ENCODE measurements at places on chromosomes 7 and 10. TPM values are rescaled to one million over a fixed set of nuclear protein-coding genes. Genes with fewer than 3 reads are reported as not detected.

Gene MYO3A
- 0.59 TPM for polyA plus RNA-seq

Gene PDGFA
- polyA plus RNA-seq: 31.9 TPM

Gene TRAPPC14
- 13.0 TPM for polyA plus RNA-seq

Gene GPR22
- 0.11 TPM for polyA plus RNA-seq

GRCh38 chr7:71752171-71752935 lies 620.4 kb downstream of the GALNT17 start:
- DNase-seq: no peak

GRCh38 chr10:42783181-42783549 lies 570 bp downstream of the BMS1 start:
- no peak for DNase-seq

DNA sequence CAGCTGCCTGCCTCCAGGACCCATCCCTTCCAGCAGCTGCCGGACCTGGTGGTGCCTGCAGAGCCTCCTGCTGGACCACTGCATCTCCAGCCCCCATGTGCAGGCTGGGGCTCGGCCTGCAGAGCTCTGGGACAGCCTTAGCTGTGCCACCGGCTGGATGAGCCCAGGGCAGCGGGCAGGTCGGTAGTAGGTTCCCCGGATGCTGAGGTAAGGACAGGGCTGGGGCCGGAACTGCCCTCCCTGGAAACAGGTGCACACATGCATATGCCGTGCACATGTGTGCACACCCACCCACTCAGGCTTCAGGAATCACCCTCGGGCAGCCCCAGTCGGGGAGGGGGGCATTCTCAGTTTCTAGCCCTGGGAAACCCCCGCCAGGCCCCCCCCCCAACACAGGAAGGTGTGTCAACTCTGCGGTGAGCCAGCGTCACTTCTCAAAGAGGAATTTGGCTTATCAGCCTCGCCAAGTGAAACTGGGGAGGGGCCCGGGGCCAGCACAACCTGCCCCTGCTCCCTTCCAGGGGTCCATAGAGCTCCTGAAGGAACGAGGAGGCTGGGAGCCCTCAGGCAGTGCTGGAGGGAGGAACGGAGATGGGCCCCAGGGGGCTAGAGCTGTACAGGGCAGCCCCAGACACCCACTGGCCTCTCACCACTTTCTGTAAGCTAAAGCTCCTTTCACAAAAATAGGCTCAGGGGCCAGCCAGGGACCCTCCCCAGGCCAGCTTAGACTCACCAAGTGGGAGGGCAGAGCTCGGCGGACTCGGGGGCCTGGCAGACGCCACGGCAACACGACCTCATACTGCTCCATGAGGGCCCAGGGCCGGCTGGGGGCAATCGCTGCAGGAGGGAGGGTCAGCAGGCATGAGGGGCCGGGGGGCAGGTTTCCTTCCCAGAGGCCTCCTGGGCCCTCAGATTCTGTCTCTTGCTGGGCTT lies 1.7 kb downstream of the ADAM8 start:
- no peak for DNase-seq

- DNase-seq: no peak
Observed at GRCh38 chr7:98930921-98931320, 52.6 kb downstream of the TRRAP start.

Gene ARHGAP19
- 10.5 TPM for polyA plus RNA-seq

Gene RAB11FIP2
- 20.0 TPM for polyA plus RNA-seq

GRCh38 chr10:95304463-95304862 lies 13.7 kb upstream of the PDLIM1 start:
- DNase-seq: no peak

DNA sequence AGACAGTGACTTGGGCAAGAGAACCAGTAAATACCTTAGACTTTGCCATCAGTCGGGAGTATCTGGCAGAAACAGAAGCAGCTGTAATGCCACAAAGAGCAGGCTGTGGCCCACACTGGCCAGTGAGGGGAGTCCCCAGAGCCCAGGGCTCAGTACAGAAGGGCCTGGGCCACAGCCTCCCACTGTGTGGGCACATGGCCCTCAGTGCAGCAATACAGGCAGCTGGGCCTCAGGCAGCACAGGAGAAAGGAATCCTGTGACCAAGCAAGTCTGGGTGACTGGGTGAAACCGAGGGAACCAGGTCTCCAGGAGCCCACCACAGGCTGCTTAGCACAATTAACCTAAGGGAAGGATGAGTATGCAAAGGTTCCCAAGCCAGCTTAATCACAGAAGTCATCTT lies 14.0 kb downstream of the WDR91 start:
- no peak for DNase-seq

GRCh38 chr10:78806681-78807221 lies 262.0 kb upstream of the ZMIZ1 start:
- DNase-seq: no peak

Gene CALD1
- polyA plus RNA-seq: 98.8 TPM

Gene TMEM229A
- polyA plus RNA-seq: not detected

- no peak for DNase-seq
Observed at GRCh38 chr7:157431173-157431950, 94.6 kb downstream of the DNAJB6 start.

Gene FAM25G
- not detected for polyA plus RNA-seq

DNA sequence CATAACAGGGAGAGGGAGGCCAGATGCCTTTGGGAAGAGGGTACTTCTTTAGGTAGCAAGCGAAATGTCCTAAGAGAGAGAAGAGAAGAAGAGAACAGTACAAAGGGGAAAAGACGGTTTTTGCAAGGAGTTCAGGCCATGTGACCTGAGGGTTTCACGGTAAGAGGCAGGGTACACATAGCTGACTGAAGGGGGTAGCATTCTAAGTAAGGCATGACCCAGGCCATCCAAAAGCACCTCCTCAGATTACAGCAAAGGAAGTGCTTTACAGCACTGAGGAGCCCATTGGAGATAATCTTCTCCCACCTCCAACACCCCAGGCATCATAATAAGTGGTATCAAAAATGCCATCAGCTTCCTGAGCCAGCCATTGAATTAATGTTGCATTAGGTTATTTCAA lies 258.2 kb upstream of the NPY start:
- no peak for DNase-seq

GRCh38 chr7:7732621-7733281 lies 14.3 kb upstream of the RPA3 start:
- peak; percentile 46 for DNase-seq

- no peak for DNase-seq
Observed at GRCh38 chr10:59812519-59813122, 59.4 kb upstream of the MRLN start.

GRCh38 chr10:91126471-91126870 lies 94.0 kb upstream of the PCGF5 start:
- DNase-seq: no peak

GRCh38 chr7:128666200-128666599 lies 5.9 kb upstream of the GARIN1A start:
- no peak for DNase-seq

Gene SYCE1
- polyA plus RNA-seq: 0.59 TPM

Gene C1GALT1
- polyA plus RNA-seq: 15.4 TPM

Gene CLRN3
- polyA plus RNA-seq: not detected

Gene FLNC
- 642 TPM for polyA plus RNA-seq

Gene FAM180A
- 0.10 TPM for polyA plus RNA-seq

DNA sequence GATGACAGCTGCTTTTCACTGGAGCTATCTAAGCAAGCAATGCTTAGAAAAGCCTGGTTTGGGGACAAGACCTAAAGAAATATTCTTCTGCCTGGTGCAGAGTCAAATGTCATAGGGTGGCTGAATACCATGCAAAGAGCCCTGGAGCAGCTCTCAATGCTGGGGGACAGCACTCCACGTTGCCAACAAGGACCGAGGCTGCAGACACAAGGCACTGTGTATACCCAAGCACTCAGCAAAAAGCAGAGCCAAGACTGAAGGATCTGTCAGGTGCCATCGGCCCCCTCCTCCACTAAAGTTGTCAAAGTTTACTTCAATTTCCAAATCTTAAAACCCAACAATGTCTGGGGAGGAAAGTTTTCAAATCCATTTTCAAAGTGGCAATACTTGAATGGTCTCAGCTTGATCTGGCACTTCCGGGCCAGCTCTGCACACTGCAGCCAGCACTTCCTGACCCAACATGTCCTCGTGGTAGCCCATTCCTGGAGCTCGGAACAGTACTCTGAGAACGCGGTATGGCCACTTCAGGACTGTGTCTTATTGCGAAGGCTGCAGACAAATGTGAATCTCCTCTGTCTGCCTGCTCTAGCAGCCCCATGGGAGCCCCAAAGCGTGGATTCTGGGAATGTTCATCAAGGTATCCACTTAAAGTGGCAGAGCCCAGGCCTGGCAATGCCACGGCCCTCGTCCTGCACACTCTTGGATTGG lies 191.8 kb downstream of the TNS3 start:
- DNase-seq: no peak

GRCh38 chr7:46603296-46603752 lies 682.3 kb upstream of the IGFBP3 start:
- DNase-seq: no peak

DNA sequence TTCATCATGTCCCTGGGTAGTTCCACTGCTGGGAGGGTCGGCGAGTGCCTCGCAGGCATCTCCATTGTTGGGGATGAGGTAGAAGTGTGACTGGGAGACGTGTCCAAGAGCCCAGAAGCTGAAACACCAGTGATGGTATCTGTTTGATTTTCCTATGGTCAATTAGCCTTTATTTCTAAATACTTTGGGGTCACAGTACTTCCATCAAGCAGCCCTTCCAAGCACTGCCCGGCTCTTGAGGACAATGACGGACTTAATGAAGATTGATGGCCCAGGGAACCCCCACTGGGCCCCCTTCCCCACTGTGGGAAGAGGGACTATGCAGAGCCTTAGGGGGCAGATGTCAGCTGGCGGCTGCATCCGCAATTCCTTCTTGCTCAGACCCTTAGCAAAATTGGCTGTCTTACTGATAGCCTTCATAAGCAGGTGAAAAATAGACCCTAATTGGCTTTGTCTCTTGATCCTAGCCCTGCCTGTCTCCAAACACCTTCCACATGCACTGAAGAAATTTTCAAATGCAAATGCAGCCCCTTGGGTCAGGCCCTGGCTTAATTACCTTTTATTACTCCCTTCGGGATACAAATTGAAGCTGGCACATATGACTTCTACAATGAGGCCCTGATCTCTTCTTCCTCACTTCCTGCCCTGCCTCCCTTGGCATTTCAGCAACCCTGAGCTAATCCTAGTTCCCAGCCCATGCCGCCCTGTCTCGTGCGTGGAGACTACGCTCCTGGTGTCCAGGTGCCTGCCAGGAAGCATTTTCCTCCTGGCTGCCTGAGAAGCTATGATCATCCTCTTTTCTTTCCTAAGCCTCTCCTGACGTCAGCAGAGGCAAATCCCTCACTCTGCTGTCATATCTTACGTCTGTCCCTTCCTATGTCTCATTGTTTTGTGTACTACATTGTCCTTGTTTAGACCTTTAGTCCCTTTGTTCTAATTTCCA lies 124.5 kb upstream of the GDF10 start:
- no peak for DNase-seq

Gene HOXA11
- 1.2 TPM for polyA plus RNA-seq

Gene VWDE
- polyA plus RNA-seq: 1.6 TPM

DNA sequence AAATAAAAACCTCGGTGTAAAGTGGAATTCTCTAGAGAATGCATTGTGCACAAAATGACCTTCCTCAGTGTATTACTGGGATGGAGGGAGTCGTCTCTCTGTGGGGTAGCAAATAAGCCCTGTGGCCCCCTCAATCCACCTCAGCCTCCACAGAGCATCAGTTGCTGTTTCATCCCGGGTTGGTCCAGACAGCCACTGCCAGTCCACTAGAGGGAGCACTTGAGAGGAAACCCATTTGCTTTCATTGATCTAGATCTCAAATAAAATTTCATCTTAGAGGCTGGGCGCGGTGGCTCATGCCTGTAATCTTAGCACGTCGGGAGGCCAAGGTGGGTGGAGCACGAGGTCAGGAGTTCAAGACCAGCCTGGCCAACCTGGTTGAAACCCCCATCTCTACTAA lies 1128.7 kb downstream of the CNTNAP2 start:
- DNase-seq: no peak

DNA sequence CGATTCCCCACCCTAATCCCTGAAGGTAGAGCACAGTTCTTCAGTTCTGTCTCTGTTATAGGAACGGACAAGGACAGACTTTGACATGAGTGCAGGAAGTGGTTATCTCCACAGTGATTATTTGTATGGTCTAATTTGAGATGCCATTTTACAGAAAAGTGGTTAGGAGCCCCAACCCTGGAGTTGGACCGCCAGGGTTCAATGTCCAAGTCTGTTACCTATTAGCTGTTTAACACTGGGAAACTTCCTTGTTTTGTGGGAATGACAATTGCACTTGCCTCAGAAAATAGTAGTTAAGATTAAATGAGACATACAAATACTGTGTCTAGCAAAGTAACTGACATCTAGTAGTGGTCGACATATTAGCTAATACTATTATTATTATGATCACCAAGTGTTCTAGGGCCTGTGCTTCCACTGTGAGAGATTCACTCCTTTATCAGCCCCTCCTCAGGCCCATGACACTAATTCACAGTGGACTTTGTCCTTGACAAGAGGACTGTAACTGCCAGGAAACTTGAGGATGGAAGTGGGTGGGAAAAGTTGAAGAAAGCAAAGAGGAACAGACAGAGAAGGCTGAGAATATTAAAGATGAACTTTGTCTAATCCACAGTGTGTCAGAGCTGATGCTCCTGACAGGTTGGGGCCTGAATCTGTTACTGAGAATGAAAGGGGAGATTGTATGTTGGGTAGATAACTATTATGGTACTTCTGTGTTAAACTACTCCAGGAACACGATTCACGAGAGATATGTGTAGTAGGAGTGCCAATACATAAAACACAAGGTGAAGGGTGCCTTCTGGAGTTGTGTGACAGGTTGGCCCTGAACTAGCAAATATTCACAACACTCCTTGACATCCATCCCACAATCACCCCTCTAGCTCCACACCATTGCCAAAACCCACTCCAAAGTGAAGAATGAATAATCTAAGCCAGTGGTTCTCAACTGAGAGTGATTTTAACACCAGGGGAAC lies 66.4 kb downstream of the TAC1 start:
- no peak for DNase-seq

- DNase-seq: no peak
Observed at GRCh38 chr7:19663816-19664462, 44.9 kb downstream of the POLR1F start.

- no peak for DNase-seq
Observed at GRCh38 chr7:81583090-81583489, 186.8 kb downstream of the HGF start.

- DNase-seq: no peak
Observed at GRCh38 chr10:109780997-109781396, 142.3 kb downstream of the XPNPEP1 start.

DNA sequence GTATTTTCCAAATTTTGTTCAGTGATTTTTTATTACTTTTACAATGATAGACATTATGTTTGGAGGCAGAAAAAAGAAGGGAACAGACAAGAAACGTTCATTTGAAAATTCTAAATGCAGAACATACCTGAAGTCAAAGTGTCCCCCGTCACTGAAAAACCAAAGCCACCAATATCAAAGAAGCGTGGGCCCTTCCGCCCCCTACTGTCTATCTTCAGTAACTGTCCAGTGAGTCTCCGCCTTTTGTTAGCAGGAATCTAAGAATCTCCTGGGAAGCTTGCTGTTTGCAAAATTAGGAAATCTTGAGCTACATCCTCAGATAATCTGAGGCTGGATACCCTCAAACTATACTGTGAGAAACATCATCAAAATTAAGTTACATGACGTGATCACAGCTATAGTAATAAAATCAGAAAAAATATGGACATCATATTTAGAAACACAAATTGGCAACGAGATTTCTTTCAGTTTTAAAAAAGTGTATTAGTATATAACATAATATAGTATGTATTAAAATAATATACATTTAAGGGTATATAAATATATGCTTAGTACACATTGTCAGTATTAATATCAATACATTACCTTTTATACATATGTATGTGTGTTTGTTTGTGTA lies 169.3 kb upstream of the AKR1E2 start:
- DNase-seq: no peak

Gene GRID1
- 3.8 TPM for polyA plus RNA-seq
